RWPE2 (cell line): ENCODE measurements at places on chromosomes 5 and 9.

DNA sequence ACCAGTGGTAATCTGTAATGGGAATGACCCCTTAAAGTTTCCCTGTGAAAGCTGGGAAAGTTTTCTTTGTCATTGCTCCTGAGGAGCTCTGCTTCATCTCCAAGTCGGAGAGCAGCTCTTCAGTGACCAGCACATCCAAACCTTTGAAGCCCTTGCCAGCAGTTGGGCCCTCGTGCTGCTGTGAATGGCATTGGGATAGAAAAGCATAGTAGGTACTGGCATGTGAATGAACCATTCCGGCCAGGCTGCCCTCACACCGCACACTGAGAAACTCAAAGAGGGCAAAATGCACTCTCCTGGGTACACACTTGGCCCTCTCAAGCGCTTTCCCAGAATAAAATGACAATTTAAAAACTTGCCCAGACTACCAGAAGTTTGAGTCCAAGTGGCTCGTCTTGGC lies 1135.0 kb upstream of the WWC1 start:
- DNase-seq: no peak

- no peak for DNase-seq
These were observed 210.1 kb upstream of the MAP3K1 start for GRCh38 chr5:56605231-56605630.

- DNase-seq: no peak
These were observed 106.6 kb upstream of the DPYSL3 start for GRCh38 chr5:147616421-147616820.

DNA sequence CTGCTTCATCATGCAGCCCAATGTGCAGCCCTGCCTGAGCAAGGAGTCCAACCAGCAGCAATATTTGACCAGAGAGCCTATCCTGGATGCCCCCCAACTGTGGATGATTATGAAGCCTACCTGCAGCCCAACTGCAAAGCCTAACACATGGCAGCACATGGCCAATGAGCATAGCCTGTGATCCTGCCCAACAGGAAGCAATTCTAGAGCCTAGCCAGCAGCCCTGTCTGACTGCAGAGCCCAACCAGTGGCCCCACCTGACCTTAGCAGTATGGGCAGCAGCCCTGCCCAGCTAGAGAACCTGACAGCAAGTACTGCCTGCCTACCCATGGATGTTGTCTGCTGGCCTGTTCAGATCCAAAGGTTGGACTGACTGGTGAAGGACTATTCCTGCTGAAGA lies 97.3 kb upstream of the SH3GL2 start:
- DNase-seq: no peak

DNA sequence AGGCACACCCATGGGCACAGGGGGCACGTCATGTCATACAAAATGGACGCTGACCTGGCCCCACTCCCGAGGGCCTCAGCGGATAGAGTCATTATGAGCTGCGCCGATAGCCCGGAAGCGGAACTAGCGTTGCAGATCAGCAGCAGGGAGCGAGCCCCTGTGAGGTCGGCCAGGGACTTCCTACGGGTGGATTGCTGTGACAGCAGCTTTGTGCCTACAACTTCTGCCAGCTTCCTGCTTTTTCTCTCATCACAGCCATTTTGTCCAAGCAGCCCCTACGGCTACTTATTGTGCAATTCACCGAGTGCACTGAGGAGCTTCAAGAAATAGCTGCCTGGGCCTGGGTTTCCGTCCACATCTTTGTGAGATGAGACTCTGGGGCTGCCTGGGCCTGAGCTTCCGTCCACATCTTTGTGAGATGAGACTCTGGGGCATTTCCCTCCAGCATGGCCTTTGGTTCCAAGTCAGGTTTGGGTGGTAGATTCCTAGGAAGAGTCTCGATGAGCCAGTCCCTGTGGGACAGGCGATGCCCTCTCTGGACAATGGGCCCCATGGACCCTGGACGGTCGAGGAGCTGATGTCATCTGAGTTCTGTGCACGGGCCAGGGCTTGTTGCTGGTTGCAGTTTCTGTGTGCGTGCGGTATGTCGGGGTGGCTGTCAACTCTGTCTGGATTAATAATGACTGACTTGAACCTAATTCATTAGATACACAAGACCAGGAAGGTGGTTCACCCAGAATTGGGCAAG lies 67.0 kb upstream of the GNE start:
- DNase-seq: peak; percentile 60

GRCh38 chr9:135297456-135298075 lies 182.0 kb upstream of the PPP1R26 start:
- DNase-seq: no peak

DNA sequence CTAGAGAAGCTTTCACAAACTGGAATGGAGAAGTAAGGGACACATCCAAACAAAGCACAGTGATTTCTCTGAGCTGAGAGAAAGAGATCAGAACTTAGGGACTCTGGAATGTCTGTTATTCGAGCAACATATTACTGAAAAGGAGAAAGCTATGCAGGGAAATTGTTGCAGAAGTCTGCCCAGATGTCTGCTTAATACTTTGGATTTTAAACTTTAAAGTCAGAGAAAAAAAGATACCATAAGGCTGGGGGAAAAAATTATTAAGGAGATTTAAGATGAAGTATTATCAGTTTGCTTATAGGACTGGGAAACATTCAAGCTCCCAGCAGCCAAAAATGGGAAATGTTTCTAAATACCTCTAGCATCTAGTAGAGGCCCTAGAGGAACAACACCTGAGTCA lies 803.9 kb downstream of the TAF11L14 start:
- DNase-seq: no peak

GRCh38 chr5:5683174-5683573 lies 260.7 kb downstream of the ICE1 start:
- DNase-seq: no peak

- DNase-seq: no peak
These were observed 22.1 kb upstream of the PLPP6 start for GRCh38 chr9:4640027-4640426.

DNA sequence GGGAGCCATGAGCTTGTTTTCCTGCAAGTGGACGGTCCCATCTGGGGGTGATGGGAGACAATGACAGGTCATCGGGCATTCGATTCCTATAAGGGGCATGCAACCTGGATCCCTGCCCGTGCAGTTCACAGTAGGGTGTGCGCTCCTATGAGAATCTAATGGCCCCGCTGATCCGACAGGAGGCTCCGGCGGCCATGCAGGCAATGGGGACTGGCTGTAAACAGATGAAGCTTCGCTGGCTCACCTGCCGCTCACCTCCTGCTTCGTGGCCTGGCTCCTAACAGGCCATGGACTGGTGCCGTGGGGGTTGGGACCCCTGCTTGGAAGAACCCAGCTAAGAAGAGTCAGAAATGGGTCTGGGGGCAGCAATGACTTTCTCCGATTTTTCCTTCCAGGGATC lies 21.0 kb downstream of the PAEP start:
- DNase-seq: no peak

- no peak for DNase-seq
These were observed 30.4 kb upstream of the IER5L start for GRCh38 chr9:129208207-129209032.

DNA sequence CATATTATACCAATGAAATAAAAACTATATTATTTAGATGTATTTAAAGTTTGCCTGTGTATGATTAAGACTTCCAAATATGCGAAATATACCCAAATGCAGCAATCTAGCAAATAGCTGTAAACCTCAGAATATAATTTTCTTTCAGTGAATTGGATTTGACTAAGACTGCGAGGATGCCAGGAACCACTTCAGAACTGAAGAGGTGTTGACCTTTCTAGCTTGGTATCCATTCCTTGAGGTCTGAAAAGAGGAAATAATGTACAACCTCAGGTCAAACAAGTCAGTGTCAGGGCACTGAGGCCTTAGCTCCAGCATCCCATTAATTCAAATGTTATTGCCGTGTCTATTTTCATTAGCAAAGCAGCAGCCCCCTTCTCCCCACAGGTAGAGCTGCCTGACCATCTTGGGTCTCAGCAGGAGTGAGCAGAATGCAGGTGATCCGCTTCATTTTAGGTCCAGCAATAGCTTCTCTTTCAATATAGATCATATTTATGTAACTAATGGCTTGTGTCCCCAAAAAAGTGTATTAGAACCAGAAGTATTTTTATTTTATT lies 100.0 kb downstream of the KIAA1958 start:
- DNase-seq: no peak

DNA sequence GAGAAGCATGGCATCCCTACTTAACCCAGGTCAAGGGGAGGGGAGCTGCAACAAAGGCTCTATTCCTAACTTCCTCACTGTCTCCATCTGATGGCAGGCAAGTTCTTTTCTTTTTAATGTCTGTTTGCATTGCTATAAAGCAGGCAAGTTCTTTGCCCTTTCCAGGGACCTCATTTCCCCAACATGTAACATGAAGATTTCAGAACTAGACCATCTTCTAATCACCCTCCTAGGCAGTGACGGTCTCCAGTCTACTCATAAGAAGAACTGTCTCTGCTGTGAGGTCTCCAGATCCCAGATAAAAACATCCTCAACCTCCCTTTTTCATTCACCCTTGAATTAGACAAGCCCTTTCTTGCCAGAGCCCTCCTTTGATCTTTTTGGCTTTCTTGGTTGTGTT lies 42.1 kb downstream of the PPP1R2B start:
- no peak for DNase-seq

GRCh38 chr5:36300191-36300926 lies 1.3 kb downstream of the RANBP3L start:
- no peak for DNase-seq

DNA sequence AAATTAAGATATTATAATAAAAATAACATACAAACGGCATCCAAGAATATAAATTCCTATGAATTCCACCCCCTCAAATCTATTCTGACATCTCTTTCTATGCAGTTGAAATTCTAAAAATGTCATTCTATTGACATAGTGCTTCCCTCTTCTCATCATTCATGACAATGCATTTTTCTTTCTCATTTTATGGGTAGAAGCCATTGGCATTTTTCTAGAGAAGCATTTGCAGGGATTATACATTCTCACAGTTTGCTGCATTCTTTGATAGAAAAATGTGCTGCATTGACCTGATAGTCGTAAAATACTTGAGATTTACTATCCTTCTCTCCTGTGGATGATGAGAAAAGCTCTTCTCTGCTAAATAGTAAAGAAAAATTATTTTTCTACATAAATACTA lies 760.9 kb upstream of the ACO1 start:
- DNase-seq: no peak

GRCh38 chr9:130421802-130422276 lies 22.9 kb upstream of the ASS1 start:
- DNase-seq: no peak

- DNase-seq: no peak
These were observed 24.3 kb upstream of the ENHO start for GRCh38 chr9:34546834-34547827.

DNA sequence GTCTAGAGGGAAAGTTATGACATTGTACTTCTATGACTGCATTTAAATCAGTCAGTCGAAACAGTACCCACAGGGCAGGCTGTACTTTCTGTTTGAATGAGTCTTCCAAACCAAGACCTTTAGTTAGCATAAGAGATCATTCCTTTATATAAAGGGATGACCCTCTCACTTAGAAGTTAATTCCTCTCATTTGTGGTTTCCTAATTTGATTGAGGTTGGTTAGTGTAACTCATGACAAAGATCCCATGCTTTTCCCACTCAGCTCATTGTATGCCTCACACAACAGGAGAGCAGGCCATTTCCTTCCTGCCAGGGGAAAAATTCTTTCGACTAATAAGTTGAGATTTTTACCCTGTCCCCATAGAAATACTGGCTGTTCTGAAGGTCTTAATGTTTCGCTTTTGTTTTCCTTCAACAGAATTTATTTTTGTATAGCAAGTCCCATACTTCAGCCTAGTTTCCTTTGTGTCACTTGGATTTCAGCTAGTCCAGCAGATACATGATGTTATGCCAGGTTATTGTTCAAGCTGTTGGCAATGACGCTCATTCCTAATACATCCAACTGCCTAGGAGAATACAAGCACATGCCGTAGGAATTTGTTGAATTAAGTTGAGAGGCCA lies 500.7 kb downstream of the SPATA31D1 start:
- no peak for DNase-seq

DNA sequence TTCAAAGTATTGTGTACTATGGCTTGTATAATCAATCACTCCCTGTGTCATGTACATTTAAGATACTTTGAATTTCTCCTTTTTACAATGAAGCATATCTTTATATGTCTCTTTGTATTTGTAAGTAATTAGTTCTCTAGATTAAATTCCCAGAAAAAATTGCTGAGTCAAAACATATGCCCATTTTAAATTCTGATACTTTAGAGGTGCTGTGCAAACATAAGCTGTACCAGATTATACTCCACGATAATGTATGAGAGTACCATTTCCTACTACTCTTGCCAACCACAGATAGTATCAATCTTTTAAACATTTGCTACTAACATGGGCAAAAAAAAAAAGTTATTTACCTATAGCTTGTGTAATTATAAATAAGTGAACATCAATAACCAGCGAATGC lies 18.3 kb downstream of the DCAF10 start:
- DNase-seq: no peak
